ENCODE measurements at places on chromosomes 6 and 20.

- DNase-seq = peak; percentile 41
Observed at GRCh38 chr6:47733879-47734558, 35.6 kb downstream of the ADGRF4 start.

DNA sequence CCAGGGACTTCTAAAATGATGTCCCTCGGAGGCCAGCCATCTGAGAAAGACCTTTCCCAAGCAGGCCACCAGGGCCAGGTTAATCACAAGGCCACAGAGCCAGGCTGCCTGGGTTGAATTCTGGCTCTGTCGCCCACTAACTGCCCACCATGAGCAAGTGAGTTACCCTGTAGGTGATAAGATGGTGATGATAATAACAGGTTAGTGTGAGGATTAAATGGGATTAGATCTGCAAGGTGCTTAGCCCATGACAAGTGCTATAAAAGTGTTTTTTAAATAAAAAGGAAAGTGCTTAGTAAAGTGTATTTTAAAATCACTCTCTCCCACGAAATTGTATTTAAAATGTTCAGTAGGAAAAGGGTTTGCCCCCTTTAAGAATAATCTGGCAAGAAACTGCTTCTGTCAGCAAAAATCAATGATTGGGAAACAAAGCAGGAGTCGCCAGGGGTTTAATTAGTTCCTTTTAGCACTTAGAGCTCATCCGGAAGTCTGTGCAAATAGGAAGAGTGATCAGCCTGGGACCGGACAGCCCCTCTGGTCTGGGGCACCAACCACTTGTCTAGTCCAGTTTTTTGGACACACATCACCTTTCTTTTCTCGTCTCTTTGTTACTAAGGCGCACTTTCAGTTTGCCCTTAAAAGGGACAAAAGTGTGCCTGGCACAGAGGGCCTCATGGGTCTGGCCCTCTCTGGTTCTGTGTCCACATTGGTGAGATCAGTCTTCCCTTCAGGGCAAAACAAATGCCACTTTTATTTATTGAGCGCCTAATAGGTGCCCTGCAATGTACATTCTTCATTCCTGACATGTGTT lies 150.4 kb downstream of the GRM4 start:
- no peak for DNase-seq

- DNase-seq = no peak
Observed at GRCh38 chr20:38250609-38251008, 9.9 kb downstream of the KIAA1755 start.

DNA sequence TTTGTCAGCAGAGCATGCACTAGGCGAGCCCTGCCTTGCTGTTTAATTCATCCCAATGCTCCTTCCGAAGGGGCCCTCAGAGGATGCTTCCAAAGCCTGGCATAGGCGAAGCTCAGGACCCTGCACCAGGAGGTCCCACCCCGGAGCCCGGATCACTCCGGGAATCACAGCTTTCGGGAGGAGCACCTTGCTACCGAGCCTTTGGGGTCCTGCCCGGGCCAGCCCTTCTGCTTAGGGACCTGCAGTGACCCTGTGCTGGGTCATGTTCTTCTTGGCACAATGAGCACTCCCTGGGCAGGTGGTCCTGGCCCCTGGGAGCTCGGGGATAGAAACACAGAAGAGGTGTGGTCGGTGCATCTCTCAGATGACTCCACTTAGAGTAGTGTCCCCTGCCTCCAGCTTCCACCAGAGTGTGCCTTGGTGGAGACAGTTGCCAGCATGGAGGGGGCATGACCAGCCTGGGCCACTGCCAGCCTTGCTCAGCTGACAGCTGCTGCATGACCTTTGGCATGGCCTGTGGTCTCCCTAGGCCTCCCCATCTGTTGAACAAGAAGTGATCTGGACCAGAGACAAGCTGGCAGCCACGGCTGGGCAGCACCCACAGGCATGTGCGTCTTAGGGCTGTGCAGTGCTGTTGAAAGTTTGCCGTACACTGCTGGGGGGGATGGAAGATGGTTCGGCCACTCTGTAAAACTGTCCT lies 44.7 kb upstream of the SLCO4A1 start:
- no peak for DNase-seq

DNA sequence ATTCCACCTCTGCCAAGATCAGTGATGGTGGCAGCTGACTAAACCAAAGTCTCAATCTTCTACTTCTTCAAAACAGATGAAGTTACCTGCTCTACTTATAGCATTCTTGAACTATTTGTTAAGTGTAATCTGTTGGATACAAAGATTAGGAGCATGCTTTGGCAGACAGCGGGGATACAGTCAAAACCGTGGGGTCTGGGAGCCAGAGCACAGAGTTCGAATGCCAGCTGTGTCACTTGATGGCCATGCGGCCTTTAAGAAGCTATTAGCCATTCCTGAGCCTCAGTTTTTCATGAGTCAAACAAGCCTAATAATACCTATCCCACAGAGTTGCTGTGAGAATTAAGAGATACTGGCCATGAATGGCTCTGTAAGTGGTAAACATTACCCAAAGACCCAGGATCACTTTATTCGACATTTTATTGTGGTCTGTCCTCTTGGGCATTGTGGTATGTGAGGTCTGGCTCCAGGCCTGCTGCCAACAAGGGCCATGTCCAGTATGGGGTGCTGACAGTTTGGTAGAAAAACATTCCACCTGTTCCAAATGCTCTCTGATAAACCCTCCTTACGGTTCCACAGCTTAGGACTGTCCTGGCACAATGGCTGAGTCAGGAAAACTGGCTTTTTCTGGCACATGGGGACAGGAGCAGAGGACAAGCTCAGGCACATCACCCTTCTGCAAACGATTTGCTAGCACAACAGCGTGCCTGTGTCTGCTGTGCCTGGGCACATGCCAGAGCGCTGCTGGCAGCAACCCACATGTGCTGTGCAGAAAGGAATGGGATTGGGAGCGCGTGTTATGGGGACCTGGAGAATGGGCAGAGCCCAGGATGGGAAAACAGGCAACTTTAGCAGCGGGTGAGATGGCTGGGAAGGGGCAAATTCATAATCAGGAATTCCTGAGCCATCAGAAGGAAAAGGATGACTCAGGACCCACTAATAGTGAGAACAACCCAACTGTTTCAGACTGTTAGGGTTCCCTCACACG lies 15.7 kb upstream of the FAM83C start:
- DNase-seq = no peak
